Gastroesophageal sphincter (tissue), 4 donors: ENCODE measurements at places on chromosomes 6 and 20.

DNA sequence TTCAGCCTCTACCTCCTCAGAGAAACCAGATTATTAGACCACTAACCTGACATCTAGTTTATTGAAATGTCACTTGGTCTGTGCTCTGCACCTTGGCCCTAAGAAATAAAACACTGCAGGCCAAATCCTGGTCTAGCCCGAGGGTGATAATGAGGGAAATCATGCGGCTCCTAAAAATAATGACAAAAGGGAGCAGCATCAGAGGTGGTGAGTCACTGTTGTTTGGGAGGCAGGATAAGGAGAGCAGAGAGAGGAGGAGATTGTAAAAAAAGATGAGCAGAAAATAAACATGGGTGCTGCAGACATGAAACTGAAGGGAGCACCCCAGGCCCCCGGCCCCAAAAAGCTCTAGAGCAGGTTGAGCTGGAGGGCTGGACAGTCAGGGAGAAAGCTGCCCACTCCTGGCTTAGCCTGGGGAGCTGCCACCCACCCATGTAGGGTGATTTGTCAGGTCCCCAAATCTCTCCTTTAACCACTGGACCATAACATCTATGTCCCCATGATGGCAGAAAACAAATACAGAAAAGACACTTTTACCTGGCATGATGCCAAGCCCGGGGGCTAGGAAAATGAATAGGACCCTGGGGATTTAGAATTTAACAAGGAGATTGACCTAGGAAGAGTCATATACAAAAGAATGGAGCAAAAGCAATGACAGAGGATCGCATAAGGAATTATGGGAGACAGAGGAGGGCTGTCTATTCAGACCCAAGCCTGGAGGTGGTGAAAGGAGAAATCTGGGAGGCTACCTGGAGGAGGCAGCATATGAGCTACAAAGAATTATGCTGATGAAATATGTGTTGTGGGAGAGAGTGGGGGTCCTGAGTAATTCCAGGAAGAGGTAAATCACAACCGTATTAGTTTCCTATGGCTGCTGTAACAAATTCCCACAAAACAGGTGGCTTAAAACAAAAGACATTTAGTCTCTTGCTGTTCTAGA is 103.7 kb downstream of the SNAP25 start:
- ATAC-seq: no peak

- no peak for ATAC-seq
Measured at GRCh38 chr6:26197933-26198721, 110.9 kb downstream of the HFE start.

GRCh38 chr20:39829256-39829655 is 859.8 kb downstream of the MAFB start:
- ATAC-seq: no peak

DNA sequence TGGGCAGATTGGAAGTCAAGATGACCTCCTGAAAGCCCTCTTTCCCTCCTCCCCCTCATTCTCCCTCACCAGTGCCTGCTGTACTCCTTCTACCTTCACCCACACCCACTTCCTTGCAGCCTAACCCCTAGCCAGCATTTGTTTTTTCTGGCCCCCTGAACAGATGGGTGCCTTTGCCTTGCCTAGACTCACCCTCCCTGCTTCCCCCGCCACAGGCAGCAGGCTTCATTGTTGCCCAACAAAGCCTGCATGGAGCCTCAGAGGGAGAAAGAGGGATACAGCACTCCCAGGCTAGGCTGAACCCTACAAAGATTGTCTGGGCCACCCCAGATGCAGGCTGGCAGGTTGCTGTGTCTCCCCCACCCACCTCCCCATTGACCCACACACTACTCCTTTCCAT is 2.7 kb downstream of the MOCS1 start:
- ATAC-seq: no peak

- no peak for ATAC-seq
Measured at GRCh38 chr6:16733085-16733484, 28.2 kb downstream of the ATXN1 start.
